ENCODE measurements at places on chromosomes 2 and 18. TPM values are rescaled to one million over a fixed set of nuclear protein-coding genes. Genes with fewer than 3 reads are reported as not detected.

GRCh38 chr18:50192995-50193795, 1.8 kb downstream of the MYO5B start:
- DNase-seq = no peak

GRCh38 chr2:143334837-143335236, 205.6 kb downstream of the ARHGAP15 start:
- peak; percentile 6 for DNase-seq

- peak; percentile 59 for DNase-seq
These were observed 1289.2 kb downstream of the DSC3 start for GRCh38 chr18:29753379-29753778.

GRCh38 chr2:128273469-128274081, 45.1 kb downstream of the HS6ST1 start:
- DNase-seq = no peak

DNA sequence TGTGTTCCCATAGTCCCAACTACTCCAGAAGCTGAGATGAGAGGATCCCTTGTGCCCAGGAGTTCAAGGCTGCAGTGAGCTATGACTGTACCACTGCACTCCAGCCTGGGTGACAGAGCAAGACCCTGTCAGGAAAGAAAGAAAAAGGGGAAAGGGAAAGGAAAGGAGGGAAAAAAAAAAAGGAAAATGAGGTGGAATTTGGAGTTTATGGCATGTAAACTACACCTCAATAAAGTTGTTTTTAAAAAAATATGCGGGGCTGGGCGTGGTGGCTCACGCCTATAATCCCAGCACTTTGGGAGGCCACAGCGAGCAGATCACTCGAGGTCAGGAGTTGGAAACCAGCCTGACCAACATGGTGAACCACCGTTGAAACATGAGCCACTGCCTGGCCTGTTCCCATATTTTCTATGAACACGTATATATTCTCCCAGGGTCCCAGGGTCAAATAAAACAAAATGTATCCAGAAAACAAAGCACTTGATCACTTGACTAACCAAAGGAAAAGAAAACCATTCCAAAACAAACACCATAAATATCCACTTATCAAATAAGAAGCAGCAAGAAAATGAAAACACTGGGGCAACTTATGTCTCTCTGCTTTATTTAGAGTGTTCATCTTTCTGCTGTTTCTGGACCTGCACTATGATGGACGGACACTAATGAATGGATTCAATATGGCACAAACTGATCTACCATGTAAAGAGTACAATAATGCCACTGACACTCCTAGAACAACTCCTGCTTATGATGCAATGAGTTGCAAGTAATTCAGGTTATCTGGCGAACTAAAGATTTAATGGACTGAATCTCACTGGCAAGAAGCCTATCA, 56.8 kb downstream of the ASXL2 start:
- peak; percentile 72 for DNase-seq

DNA sequence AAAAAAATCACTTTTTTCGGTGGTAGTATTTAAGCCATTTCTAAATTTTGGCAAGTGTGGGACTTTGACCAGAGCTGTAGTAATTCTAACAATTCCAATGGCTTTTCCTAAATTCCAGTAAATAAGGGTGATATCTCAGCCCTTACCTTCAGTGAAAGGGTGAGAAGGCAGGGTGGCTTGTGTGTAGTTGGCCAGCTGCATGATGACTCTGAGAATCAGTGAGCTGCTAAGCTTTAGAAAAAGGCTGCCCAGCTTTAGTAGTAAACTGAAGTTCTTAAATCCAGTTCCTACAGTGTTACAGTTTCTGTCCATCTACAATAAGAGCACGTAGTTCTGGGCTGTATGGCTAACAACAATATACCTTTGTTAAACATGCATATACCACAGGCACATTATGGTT, 42.0 kb downstream of the OXER1 start:
- DNase-seq = no peak

DNA sequence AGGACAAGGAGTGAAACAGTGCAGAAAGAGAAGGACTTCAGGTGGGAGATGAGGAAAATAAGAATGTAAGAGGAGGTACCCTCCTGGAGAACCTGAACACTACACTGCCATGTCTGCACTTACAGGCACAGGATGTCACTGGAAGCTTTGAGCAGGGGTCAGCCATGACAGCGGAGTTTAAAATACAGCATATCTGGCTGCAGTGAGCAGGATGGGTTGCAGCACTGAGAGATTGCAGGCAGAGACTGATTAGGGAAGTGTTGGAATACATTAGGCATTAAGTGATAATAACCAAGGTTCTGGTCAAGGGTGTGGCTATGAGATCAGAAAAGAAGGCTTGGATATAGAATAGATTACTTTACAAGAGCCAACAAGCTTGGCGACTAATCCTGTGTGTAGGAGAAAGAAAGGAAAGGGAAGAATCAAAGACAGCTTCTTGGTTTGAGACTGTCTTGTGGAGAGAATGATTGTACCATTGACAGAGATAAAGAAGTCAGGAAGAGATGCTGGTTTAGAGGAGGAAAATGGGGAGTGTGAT, 171.1 kb upstream of the RBMS1 start:
- DNase-seq = no peak

- peak; percentile 89 for DNase-seq
These were observed 198.6 kb upstream of the EPAS1 start for GRCh38 chr2:46098621-46099062.

DNA sequence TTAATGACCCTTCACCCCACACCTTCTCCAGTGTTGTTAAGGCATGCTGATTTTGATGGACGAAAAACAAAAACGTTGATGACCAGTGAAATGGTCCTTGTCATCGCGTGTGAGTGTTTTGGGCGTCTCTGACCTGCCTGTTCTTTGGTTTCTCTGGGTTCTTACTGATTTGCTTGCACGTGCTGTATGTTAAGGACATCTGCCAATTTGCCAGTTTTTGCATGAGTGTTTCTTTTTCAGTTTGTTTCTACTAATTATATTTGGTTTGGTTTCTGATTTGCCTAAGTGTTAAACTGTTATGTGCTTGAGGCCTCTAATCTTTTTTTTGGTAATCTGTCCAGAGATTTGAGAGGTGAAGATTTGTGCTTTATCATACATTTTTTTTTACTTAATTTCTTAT, 14.6 kb downstream of the TRAF3IP1 start:
- no peak for DNase-seq

DNA sequence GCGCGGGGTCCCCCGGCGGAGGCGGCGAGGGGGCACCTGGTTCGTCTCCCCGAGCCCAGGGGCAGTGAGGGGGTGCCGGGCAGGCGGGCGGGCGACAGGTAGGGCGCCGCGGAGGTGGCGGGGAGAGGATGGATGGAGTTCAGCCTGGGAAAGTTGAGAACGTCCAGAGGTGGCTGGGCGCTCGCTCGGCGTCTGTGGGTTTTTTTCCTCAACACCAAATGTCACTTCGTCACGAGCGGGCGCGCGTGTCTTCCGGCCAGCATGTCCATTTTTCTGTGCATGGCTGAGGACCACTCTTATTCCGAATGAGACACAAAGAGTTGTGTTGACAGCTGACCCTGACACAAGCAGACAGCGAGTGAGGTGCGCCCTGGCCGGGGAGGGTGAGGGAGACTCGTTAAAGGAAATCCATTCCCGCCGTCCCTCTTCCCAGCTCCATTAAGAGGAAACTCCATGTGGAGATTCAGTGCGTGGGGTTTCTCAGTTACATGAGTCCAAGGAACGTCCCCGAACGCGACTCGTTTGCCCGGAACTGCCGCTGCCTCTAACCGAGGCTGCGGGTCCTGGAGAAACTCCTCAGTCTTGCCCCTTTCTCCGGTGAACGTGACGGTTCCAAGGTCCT, 859 bp downstream of the GREB1L start:
- DNase-seq = peak; percentile 17

GRCh38 chr2:154591294-154591820, 107.1 kb upstream of the KCNJ3 start:
- DNase-seq = no peak

- no peak for DNase-seq
These were observed 188.7 kb downstream of the MYT1L start for GRCh38 chr2:2142345-2142744.

GRCh38 chr2:8015848-8016600, 665.8 kb upstream of the ID2 start:
- no peak for DNase-seq

- DNase-seq = no peak
These were observed 2.7 kb downstream of the LAPTM4A start for GRCh38 chr2:20048488-20049448.

- peak; percentile 68 for DNase-seq
These were observed 280.9 kb upstream of the STON1 start for GRCh38 chr2:48249025-48249424.

- no peak for DNase-seq
These were observed 38.1 kb downstream of the AFTPH start for GRCh38 chr2:64562148-64562784.

- no peak for DNase-seq
These were observed 258.6 kb downstream of the ZEB2 start for GRCh38 chr2:144261336-144261735.

Gene SSB
- 176 TPM for total RNA-seq

Gene PROKR1
- total RNA-seq = not detected

Gene NEU2
- not detected for total RNA-seq

Gene DNAJC5G
- not detected for total RNA-seq

Gene CPO
- total RNA-seq = not detected

Gene UGT1A10
- not detected for total RNA-seq

Gene PAPOLG
- total RNA-seq = 12.5 TPM
